CD4-positive, alpha-beta T cell treated with Interleukin-6 at 100 ng/mL for 8 hours (primary cell): ENCODE measurements at places on chromosomes 2 and 18.

DNA sequence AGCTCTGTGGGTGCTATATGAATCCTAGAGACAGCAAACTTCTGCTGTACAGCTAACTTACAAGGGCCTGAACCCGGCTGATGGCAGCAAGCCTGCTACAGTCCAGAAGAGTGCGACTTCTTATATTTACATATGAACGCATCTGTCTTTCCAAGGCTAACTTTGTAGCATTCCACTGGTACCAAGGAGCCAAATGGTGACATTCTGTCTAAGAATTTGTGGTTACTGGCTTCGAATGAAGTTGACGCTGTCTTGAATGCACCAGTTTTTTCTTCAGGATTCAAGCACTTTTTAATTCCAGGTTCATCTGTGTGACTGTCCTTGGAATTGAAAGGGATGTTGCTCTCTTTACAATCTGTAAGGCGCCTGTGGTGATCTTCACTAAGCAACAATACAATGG, 42.4 kb downstream of the THUMPD2 start:
- DNase-seq = no peak

GRCh38 chr18:3455090-3455635, 5.2 kb downstream of the TGIF1 start:
- no peak for DNase-seq

DNA sequence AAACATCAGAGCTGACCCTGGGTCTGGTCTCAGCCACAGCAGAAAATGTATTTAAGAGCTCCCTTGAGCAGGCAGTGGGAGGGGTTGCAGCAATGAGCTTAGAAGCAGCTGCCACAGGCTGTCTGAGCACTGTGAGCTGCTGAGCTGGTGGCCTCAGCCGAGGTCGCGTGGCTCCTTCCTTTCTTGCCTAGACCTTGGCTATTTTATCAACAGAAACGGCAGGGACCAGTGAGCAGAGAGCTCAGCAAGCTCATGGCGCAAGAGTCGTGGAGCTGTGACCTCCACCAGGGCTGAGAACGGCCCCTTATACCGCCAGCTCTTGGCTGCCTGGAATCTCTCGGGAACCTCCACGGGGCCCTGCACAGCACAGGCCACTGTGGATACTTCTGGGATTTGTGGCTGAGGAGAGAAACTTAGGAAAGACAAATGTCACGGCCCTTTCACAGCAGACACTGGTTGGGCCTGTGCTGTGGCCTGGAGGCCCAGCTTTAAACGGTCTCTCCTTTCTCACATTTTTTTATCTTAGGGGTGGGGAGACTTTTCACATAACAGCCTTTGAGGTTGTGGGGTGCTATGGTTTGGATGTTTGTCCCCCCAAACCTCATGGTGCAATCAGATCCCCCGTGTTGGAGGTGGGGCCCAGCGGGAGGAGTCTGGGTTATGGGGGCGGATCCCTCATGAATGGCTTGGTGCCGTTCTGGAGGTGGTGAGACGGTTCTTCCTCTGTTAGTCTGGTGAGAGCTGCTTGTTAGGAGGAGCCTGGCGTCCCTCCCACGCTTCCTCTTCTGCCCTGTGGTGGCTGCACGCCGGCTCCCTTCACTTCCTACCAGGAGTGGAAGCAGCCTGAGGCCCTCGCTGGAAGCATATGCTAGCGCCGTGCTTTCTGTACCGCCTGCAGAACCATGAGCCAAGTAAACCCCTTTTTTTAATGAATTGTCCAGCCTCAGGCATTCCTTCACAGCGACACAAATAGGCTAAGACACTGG, 1.7 kb downstream of the ALLC start:
- no peak for DNase-seq

DNA sequence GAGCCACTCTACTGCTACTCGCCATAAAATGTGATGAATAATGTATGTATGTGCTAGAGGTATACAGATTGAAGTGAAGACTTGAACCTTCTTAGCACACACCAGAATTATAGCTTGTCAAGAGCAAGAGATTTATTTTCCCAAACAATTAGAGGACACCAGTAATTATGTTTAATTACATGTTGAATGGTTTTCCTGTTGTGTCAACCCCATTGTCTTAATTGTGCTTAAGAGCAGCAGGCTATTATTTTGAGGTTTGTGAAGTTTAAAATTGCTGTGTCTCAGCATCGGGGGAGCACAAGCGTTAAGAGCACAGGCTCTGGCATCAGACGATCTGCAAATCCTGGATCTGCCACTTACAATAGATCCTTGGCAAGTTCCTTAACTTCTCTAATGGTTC, 29.0 kb downstream of the KIF5C start:
- no peak for DNase-seq

DNA sequence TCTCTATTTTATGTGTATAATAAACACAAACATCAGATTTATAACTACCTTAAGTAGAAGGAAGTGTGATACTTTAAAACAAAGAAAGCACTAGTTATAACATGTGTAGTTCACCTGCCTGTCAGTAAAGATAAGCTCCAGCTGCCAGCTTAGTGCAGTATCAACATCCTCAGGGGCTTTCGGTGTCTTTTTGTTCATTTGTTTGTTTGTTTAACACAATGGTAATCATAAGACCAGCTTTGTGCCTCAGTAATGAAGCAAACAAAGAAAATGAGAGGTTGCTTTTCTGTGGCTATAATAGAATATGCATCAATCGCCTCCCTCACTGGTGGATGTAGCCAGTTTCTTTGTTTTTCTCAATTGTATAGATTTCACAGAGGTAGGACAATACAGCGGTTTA, 1499.0 kb upstream of the TMEFF2 start:
- no peak for DNase-seq

- DNase-seq = peak; percentile 62
These were observed 20.2 kb downstream of the IL18RAP start for GRCh38 chr2:102442967-102443828.

DNA sequence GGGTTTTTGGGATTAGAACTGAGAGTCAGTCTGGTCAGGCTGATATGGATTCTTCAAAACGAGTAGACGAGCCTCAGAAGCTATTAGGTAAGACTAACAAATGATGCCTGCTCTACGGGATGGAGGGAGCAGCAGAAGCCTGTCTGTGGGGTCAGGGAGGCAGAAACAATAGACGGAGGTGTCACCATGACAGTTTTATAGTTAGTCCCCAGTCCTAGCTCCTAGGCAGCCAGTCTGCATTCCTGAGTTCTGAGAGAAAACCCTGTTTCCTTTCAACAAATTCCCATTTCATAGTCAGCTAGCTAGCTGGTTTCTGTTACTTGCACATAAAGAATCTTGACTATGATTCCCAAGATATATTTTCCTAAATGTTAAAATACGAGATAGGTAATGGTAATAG, 542.1 kb downstream of the PID1 start:
- no peak for DNase-seq

- no peak for DNase-seq
These were observed 959.6 kb upstream of the SLC39A10 start for GRCh38 chr2:194697439-194697838.

- no peak for DNase-seq
These were observed 38.8 kb downstream of the CENPO start for GRCh38 chr2:24832073-24832461.

DNA sequence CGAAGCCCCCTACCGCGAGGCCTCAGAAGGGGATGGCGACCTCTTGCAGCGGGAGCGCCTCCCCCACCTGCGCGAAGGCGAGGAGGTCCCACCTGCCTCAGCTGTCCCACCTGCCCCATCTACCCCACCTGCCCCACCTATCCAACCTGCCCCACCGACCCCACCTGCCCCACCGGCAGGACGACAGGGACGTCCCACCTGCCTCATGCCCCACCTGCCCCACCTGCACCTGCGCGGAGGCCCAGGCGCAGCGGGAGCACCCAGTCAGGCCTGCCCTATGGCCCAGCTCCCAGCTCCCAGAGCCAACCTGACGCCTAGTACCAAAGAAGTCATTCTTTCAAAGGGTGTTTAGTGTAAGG, 489.1 kb upstream of the SMIM21 start:
- no peak for DNase-seq

GRCh38 chr18:63562284-63562683, 20.1 kb downstream of the SERPINB12 start:
- no peak for DNase-seq

- DNase-seq = no peak
These were observed 982.6 kb upstream of the FANCL start for GRCh38 chr2:59223742-59224141.

- DNase-seq = no peak
These were observed 49.3 kb downstream of the CIB4 start for GRCh38 chr2:26591619-26592505.

GRCh38 chr2:201128933-201129505, 13.1 kb downstream of the CFLAR start:
- no peak for DNase-seq

- DNase-seq = no peak
These were observed 132.1 kb downstream of the SH3RF3 start for GRCh38 chr2:109260886-109261700.

DNA sequence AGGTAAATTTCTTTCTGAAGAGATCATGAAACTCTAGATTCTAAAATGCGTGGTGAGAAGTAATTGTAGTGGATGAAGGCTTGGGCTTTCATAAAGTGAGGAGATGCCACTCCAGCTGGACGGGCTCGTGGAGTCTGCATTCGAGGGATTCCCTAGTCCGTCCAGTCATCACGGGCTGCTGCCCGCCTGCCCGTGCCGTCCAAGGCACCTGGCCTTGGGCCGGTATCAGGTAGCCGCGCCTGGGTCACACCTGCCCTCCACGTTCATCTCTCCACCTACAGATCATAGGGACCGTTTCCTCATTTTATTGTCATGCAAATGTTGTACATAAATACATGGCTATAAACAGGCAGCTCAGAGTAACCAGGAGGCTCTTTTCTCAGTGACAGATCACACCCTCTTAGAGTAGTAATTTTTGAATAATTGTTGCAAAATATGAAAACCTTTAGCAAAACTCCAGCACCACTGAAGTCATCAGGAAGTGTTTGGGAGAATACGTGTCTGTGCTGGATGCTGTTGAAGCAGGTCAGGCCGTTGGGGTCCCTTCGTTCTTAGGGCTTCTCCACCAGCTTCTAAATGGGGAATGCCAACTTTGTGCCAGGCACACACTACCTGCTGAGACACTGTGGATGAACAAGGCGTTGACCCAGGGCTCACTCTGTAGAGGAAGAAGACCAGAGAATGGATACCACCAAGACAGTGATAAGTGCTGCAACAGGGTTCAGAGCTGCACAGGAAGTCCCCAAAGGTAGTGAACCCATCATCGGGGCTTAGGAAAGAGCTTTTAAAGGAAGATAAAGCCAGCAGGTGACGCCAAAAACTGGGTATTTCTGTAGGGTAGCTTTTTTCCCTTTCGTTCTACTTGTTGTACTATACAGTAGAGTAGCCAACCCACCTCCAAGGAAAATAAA, 112.5 kb downstream of the FAM210A start:
- no peak for DNase-seq

DNA sequence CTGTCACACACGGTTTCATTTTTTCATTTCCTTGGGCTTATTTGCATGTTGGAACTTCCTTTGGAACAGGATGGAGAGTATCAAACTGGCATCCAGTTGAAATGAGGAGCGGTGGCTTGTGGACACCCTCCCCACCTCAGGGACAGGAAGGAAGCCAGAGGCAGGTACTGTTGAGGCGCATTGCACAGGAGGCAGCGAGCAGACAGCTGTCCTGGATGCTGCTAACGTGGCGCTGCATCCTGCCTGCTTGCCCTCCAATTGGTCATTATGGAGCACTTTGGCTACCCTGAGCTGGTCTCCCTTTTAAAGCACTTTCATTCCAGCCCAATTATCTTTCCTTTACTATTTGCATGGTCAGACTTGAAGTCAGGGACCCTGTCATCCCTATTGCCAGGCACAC, 80.7 kb upstream of the ITGA4 start:
- no peak for DNase-seq

GRCh38 chr2:32768387-32769174, 140.7 kb downstream of the TTC27 start:
- DNase-seq = no peak

DNA sequence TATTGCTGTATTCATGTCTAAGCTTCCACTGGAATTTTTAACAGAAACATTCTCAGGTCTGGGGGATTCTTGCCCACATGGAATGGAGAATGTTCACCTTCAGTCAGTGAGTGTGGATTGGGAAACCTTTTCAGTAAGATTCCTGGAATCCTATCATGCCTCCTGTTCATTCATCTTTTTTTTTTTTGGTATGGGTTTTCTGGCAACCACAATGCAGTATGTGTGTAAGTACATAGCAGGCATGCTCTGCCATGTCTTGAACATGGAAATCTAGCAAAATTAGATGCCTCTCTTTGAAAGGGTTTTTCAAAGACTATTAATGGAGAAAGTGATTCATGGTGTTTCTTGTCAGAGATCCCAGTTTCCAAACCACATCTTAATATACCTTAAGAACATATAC, 176.5 kb downstream of the LTBP1 start:
- DNase-seq = no peak

DNA sequence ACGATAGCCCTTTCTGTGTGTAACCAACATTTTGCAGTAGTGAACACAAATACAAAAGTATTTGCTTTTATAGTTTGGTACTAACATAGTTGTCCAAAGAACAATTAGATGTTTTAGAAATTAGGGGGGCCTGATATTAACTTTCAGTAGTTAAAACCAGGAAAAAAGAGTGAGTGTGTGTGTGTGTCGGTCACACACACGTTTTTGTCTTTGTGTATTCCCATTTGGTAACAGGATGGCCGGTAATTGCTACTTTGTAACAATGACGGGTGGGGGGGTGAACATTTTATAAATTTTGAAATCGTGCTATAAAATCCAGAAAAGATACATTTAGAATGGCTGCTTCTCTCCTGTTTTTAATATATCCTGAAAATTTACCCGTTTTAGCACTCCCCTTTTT, 1.5 kb downstream of the PPIG start:
- DNase-seq = no peak

- no peak for DNase-seq
These were observed 70.9 kb downstream of the TCF4 start for GRCh38 chr18:55517055-55517454.

DNA sequence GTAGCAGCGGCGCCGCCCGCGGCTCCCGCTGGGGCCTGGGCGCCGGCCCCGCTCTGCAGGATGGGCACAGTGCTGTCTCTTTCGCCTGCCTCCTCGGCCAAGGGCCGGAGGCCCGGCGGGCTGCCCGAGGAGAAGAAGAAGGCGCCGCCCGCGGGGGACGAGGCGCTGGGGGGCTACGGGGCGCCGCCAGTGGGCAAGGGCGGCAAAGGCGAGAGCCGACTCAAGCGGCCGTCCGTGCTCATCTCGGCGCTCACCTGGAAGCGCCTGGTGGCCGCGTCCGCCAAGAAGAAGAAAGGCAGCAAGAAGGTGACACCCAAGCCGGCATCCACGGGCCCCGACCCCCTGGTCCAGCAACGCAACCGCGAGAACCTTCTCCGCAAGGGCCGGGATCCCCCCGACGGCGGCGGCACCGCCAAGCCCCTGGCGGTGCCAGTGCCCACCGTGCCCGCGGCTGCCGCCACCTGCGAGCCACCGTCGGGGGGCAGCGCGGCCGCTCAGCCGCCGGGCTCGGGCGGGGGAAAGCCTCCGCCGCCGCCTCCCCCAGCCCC, 369 bp downstream of the CDK5R2 start:
- no peak for DNase-seq

GRCh38 chr2:203500951-203501350, 34.1 kb downstream of the RAPH1 start:
- DNase-seq = no peak

DNA sequence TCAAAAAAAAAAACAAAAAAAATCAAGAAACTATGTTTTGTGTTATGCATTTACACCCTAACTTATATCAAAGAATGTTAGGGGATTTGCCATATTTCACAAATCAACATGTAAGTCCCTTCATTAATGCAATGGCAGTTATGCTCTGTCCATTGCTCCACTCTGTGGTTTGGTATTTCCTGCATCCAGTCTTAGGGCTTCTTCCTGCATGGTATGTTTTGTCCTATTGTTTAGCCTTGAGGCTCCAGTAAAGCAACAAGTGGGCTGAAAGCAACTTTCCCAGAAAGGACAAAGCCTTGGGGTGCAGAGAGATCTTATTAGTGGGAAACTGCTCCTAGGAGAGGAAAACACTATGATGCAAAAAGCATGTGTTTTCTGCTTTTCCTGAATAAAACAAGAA, 474.1 kb downstream of the IRS1 start:
- no peak for DNase-seq
